ENCODE measurements at places on chromosomes 13 and 19.

DNA sequence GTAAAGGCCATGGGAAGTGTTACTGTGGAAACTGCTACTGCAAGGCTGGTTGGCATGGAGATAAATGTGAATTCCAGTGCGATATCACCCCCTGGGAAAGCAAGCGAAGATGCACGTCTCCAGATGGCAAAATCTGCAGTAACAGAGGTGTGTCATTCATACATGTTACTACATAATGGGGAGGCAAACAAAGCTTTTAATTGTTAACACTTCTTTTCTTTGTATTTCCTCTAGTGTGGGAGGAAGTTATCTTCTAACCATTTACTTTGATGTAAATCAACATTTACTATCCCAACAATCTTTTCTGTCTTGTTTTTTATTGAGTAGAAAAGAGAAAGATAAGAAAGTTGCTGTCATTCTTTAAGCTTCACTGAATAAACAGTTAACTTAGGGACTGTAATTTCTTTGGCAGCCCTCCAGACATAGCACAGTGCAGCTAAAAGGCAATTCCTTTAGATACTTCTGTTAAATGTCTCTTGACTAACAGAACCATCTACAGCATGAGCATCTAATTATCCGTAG, 126.9 kb downstream of the ITGBL1 start:
- no peak for DNase-seq

DNA sequence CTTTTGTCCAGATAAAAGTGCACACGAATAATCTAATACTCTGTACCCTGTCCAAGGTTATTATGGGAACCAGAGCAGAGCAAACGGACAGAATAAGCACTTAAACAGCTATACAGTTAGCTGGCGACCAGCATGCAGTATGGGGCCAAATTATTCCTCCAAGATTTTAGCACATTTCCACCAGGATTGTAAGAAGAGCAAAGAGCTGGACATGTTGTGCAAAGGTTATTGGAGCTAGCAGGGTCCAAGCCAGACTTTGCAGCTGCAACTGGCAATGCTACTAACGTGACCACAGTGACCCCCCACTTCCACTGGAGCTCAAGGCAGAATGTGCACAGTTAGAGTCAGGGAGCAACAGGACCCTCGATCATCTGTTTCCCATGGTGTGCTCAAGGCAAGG, 89.9 kb downstream of the COL4A1 start:
- DNase-seq, result no peak

GRCh38 chr13:91241221-91241933, 106.1 kb upstream of the MIR17HG start:
- DNase-seq, result no peak

GRCh38 chr19:4638317-4638716, 999 bp upstream of the TNFAIP8L1 start:
- DNase-seq, result no peak

DNA sequence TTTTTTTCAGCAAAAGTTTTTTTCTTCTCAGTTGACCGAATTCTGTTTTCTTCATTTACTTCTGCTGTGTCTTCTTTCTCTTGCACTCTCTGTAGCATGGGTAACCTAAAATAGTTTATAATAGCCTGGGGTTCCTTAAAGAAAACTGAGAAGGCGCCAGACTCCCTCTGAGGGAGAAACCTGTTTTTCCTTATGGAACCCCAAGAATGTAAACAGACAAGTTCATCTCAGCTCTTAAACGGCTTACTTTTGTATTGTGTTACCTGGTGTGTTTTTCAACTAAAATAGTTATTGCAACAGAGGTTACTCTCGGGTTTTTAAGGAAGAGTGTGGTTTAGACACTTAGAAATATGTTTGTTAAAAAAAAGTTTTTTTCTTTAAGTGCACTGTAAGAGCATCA, 23.8 kb upstream of the TM9SF2 start:
- no peak for DNase-seq

- DNase-seq, result no peak
These were observed at the start of the genes OR7A5 and OR7C1 for GRCh38 chr19:14835011-14835410. Gene OR7A5 (minus strand): TSS chr19:14835185. CDS start chr19:14828241, 6,944 bp downstream. Gene OR7C1 (minus strand): TSS chr19:14835185. CDS start chr19:14800136, 35,049 bp downstream.

DNA sequence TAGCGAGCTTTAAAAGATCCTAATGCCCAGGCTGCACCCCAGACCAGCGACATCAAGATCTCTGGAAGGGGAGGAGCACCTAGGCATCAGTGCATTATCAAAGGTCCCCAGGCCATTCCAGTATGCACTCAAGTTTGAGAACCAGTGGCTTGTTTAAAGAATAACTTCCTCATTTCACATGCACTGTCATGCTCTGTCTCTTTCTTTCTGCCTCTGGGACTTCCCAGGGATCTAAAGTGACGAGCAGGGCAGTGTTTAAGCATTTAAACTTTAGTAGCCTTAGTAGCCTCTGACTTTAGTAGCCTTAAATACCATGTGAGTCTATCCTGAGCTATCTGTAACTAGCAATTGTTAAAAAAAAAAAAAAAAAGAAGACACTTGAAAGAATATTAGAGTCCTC, 8.9 kb upstream of the FARP1 start:
- DNase-seq, result peak; percentile 59

DNA sequence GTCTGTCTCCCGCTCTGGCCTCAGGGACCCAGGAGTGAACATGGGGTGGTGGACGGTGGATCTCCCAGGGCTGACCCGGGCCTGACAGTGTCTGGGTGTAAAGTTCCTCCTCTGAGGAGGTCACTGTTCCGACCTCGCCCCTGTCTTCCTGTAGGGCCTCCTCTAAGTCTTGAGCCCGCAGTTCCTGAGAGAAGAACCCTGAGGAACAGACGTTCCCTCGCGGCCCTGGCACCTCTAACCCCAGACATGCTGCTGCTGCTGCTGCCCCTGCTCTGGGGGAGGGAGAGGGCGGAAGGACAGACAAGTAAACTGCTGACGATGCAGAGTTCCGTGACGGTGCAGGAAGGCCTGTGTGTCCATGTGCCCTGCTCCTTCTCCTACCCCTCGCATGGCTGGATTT, at the start of gene SIGLEC9:
TSS of gene SIGLEC9 (plus strand) at position 178 of the 400 bp plus-strand sequence. CDS start at position 247, 69 bp downstream.
- no peak for DNase-seq

- DNase-seq, result no peak
These were observed 4.3 kb upstream of the PTGER1 start for GRCh38 chr19:14479309-14479974.

DNA sequence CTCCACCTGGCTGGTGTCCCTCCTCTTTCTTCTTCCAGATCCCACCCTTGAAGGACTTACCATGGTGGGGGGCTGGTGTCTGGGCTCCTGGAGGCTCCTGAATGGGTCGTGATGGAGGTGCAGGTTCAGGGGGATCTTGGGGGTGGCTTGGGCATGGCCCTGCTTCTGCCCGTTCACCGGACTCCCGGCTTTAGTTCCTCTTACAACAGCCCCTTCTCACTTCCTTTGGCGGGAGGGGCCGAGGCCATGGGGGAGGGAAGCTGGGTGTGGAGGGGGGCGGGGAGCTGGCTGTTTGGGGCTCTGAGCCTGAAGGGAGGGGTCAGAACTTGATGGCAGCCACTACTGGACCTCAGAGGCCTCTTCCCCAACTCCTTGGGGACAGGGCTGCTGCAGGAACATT, at the start of gene MYO1F:
TSS of gene MYO1F (minus strand) at position 196 of the 400 bp plus-strand sequence. CDS start at position 63, 133 bp downstream.
- no peak for DNase-seq

DNA sequence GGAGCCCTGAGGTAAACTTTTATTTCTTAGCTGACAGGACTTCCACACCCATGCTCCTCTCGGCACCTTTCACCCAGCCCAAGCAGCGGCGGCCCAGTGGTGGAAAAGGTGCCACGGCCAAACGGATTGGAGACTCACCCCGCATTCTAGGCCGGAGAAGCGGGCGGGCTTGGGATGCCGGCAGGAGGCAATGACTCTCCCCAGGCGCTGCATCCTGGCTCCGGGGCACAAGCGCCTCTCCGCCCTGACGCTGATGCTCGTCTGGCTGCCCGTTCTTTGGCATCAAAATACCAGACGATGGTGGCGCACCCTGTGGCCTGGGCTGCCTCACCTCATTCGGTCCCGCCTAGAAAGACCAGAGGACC, 6.7 kb upstream of the ZNF606 start:
- DNase-seq, result no peak

GRCh38 chr19:32068793-32069192, 276.6 kb upstream of the ZNF507 start:
- no peak for DNase-seq

GRCh38 chr19:1156830-1157615, 17.0 kb downstream of the SBNO2 start:
- DNase-seq, result no peak

DNA sequence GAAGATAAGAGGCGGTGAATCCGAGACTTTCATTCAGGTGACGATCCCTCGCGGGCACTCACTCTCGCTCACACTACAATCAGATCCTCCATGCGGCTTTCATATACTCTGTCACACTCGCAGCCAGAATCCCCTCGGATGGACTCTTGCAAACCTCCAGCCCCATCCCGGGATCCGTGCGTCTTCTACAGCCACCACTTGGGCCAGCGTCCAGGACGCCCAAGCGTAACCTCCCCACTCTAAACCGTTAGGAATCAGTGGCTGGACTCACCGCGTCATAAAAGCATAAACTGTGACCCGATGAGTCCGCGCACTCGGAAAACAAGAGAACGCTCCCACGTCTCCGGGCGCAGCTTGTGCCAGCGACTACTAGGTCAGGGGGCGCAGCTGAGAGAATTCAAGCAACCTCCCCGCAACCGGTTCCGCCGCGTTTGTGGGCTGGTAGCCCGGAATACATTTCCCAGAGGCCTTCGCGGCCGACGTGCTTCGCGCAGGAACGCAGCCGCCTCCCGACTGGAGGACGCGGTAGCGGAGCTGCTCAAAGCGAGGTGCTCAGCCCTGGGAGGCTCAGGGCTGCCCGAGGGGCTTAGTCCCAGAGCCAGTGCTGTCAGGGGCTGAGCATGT, 27.6 kb downstream of the ZNF607 start:
- DNase-seq, result peak; percentile 91

DNA sequence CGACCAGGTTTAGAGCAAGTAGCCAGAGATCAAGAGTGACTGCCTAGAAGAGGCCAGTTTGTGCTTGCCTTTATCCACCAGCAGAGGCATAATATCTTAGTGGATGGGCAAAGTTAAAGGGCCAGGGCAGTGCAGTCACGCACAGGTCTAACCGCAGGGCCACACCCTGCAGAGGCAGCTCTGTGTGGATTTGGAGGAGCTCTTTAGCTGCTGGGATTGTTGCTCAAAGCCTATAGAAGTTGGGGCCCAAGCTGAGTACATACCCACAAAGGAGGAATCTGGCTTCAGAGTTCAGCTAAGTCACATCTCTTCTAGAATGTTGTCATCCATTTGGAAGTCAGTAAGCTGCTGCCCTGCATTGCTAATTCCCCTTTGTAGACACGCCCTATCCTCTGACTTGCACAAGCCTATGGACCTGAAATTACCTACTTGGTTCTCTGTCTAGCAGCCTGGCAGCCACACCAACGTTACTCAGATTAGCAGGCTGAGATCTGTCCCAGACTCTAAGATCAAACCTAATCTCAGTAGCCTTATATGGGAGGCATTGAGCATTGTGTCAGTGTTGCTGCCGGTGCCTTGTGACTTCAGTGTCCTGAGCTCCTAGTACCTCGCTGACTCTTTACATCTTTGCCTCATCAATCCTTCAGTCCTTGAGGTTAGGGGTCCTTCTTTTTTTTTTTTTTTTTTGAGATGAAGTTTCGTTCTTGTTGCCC, 102.9 kb upstream of the STARD13 start:
- DNase-seq, result no peak

All from hematopoietic multipotent progenitor cell (in vitro differentiated cells).